Activated CD8-positive, alpha-beta T cell treated with anti-CD3 and anti-CD28 coated beads, Interleukin-2, amount 10 ng/mL, durations not matched to agents 7 days and 5 days (primary cell): ENCODE measurements at places on chromosomes 13 and 19.
A peak's percentile ranks its signal among the peaks of the same experiment; 100 is the strongest.

DNA sequence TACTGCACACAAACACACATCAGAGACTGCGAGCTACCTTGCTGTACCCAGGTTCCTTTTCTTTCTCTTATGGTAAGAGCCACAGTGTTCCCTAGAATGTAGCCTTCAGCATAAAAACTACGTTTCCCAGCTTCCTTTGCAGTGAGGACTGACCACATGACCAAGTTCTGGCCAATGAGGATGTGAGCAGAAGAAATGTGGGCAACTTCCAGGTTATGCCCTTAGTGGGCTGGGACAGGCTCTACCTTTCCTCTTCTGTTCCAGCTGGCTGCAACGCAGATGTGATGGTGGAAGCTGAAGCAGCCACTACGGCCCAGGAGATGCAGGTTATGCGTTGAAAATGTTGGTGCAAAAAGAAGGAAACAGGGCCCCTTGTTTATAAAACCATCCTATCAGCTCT, 27.5 kb downstream of the VRK3 start:
- no peak overlapping the region for H3K4me3 ChIP-seq
- DNase-seq = peak; percentile 29
- no peaks in the 10 kb centered on the region for H3K27me3 ChIP-seq
- peaks cover 14% of the 10 kb centered on the region for H3K4me1 ChIP-seq

GRCh38 chr13:112341976-112342735, 34.0 kb upstream of the SPACA7 start:
- peaks cover 11% of the 10 kb centered on the region for H3K27me3 ChIP-seq
- DNase-seq = no peak
- H3K4me3 ChIP-seq = no peak overlapping the region
- H3K4me1 ChIP-seq = no peaks in the 10 kb centered on the region
- H3K36me3 ChIP-seq = no peaks in the 10 kb centered on the region

DNA sequence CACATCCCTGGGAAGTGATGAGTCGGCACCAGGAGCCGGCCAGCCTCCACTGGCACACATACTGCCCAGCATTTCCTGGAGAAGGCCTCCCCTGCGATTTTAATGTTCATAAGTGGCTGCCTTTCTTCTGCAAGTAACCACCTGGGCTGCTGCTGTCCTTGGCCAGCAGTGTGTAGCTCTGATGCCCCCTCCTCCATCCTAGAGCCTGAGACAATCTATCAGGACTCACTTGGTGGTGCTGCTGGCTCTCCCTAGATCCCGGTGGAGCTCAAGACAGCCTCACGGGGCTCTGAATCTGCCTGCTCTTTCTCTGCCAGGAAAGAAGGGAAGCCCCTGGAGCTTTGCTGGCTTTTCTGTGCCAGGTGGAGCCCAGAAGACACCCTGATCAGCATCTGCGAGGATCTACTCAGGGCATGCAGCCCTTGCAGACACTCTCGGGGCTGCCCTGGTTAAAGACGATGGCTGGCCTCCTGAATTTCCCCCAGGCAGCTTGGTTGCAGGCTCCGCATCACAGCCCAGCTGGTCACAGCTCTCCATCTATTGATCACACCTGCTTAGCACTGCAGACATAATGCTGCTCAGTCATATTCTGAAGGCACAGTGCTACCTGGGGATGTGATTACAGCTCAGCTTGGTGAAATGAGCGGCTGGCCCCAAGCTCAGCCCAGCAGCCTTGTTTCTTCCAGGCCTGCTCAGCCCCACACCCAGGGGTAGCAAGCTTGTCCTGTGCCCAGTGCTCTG, 122.3 kb downstream of the ZDHHC20 start:
- H3K27me3 ChIP-seq = no peaks in the 10 kb centered on the region
- no peak overlapping the region for H3K4me3 ChIP-seq
- H3K27ac ChIP-seq = no peak overlapping the region

- H3K27me3 ChIP-seq = no peaks in the 10 kb centered on the region
- no peaks in the 10 kb centered on the region for H3K36me3 ChIP-seq
- no peak overlapping the region for H3K27ac ChIP-seq
- no peak for DNase-seq
- no peaks in the 10 kb centered on the region for H3K4me1 ChIP-seq
Measured at GRCh38 chr19:14632286-14632685, 42.4 kb downstream of the ADGRE3 start.

- peaks cover 40% of the 10 kb centered on the region for H3K27me3 ChIP-seq
- no peak overlapping the region for H3K27ac ChIP-seq
- H3K36me3 ChIP-seq = no peaks in the 10 kb centered on the region
- peak; percentile 9 for DNase-seq
Measured at GRCh38 chr13:113907635-113908617, 44.0 kb upstream of the GAS6 start.

GRCh38 chr13:32545083-32545482, 6.5 kb upstream of the N4BP2L2 start:
- no peak overlapping the region for H3K4me3 ChIP-seq
- no peak overlapping the region for H3K27ac ChIP-seq
- DNase-seq = no peak
- H3K27me3 ChIP-seq = peaks cover 6% of the 10 kb centered on the region
- H3K36me3 ChIP-seq = no peaks in the 10 kb centered on the region

DNA sequence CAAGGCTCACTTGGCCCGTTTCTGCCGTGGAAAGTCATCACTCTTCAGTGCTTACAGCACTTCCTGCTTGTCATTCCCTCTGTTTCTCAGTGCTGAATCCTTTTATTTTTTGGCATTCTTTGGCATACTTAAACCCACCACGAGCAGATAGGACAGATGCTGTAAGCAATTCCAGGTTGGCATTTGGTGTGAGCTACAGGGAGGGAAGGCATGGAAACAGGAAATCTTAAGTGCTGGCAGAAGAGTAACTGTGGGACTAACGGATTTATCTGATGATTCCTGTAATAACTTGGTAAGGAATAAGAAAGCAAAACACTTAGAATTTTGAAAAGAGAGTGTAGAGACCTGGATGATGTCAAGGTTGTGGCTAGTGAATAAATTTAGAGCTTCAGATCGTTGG, 273.4 kb downstream of the GPC6 start:
- H3K27me3 ChIP-seq = no peaks in the 10 kb centered on the region
- H3K4me3 ChIP-seq = no peak overlapping the region
- no peak for DNase-seq

- peaks cover 21% of the 10 kb centered on the region for H3K4me1 ChIP-seq
- no peak overlapping the region for H3K27ac ChIP-seq
- H3K27me3 ChIP-seq = peaks cover 44% of the 10 kb centered on the region
Measured at GRCh38 chr19:7864690-7865074, 9.5 kb downstream of the PRR36 start.
